Ammon's horn (tissue), 1 donor: ENCODE measurements at places on chromosomes 13 and 19.

DNA sequence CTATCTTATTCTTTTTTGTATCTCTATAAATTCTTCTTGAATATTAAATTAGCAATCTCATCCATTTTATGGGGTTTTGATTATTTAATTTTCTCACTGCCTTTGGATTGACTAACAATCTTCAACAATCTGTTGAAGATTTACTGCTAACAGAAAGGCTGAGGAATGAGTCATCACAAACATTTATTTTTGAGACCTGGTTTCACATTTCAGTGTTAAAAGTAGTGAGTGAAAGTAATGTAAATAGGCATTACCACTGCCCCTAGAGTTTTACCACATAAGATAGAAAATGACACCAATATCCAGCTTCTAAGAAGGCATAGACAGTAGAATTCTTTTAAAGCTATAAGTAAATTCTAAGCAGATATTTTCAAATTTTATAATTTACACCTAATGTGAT, 472.8 kb downstream of the OLFM4 start:
- DNase-seq = no peak

DNA sequence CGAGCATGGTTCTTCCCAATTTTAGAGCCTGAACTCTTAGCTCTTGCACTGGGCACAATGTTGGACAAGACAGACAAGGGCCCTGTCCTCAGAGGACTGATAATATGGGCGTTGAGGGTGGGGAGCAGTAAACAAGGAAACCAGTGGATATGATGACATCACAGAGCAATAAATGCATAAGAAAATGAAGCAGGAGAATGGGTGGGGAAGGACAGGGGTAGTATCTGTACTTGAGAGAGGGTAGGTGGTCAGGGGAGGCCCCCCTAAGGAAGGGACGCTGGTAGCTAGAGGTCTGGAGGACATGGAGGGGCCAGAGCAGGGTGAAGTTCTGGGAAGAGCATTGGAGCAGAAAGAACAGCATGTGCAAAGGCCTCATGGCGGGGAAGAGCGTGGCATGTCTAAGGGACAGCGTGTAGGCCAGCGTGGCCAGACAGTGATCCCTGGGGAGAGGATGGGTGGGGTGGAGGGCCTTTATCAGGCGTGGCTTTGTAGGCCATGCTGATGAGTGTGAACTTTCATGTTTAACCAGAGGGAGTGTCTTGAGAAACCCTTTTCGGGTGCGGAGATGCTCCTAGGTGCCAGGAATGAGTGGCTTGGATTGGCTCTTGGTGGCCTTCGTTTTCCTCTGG, 15.1 kb upstream of the ZNF536 start:
- no peak for DNase-seq

DNA sequence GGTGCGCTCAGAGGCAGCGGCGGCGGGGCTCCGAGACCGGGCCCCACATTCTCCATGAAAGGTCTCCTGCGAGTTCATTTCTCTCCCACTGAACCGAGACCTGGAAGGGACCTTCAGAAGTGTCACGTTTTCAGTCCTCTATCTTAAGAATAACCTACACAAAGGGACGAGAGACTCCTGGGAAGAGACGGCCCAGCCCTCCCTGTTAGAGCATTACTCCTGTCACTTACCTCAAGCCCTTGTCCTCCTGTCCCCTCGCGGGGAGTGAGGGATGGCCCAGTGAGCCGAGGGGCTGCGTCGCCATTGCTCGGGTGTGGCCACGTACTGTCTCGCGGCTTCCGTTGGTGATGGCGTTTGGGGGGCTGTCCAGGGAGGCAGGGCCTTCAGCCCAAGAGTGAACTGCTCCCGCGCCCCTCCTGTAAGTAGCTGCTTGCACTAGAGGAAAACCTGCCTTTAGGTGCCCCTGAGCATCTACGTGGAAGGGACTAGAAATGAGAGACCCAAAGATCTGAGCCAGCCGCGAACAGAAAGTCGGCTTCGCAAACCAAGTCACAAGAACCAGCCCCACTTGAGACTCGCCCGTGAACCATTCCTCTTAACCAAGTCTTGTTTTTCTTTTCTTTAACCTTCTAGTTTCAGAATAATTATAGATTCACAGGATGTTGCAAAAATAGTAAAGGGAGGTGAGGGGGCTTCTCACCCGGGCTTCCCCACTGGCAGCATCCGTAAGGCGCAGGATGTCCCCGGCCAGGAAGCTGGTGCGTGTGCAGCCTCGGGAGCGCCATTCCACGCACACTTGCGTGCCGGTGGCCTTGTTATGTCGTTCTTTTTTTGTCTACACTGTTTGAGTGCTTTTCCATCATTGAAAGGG, 21.1 kb upstream of the NDUFS7 start:
- DNase-seq = no peak

GRCh38 chr19:33679696-33680095, 57.9 kb downstream of the CHST8 start:
- no peak for DNase-seq

GRCh38 chr13:49271264-49271663, 23.5 kb downstream of the CDADC1 start:
- no peak for DNase-seq

DNA sequence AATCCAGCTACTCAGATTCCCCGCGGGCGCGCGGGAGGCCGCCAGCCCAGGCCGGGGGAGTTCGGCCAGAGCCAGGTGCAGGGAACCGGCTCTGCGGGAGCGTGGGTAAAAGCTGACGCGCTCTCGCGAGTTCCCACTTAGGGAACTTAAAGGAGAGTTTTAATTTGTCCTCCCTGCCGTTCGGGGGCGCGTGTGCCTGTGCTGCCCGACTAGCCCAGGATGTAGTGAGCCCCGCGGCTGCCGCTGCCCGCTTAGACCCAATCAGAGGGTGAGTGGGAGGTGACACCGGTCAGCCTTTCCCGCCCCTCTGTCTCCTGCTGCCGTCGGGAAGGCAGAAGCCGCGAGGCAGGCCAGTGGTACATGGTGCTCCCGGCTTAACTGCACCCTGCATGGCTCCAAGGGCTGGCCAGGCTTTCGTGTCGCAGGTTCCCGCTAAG, 36.0 kb upstream of the NEK3 start:
- DNase-seq = peak; percentile 76

DNA sequence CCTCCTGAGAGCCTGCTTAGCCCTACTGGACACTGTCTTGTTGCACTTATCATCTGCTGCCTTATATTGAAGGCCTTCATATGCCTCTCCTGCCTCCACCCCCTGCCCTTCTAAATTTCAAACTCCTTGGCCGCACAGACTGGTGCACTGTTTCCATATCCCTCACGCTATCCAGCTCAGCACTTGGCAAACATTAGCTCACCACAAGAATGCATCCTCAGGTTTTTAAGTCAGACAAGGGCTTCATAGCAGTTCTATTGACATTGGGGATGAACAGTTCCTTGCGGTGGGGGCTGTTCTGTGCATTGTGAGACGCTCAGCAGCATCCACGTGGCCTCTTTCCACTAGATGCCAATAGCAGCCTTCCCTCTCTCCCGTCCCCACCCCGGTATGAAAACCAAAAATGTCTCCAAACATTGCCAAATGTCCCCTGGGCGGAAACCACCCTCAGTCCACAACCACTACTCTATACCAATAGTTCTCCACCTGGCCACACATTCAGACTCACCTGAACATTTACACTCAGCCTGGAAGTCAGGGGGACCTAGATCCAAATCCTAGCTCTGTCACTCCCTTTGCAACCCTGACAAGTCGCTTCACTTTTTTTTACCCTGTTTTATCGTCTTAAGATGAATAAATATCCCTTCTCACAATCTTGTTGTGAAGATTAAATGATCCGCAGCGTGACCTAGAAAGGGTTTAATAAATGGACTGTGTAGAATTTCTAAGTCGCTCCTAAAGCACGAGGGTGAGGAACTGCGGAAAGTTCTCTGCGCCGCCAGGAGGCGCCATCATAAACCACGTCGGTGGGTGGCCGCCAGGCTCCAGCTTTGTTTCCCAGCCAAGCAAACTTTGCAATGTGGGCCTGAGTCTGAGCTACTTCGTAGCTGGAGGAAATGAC, 3.6 kb upstream of the CEACAM3 start:
- DNase-seq = peak; percentile 22

DNA sequence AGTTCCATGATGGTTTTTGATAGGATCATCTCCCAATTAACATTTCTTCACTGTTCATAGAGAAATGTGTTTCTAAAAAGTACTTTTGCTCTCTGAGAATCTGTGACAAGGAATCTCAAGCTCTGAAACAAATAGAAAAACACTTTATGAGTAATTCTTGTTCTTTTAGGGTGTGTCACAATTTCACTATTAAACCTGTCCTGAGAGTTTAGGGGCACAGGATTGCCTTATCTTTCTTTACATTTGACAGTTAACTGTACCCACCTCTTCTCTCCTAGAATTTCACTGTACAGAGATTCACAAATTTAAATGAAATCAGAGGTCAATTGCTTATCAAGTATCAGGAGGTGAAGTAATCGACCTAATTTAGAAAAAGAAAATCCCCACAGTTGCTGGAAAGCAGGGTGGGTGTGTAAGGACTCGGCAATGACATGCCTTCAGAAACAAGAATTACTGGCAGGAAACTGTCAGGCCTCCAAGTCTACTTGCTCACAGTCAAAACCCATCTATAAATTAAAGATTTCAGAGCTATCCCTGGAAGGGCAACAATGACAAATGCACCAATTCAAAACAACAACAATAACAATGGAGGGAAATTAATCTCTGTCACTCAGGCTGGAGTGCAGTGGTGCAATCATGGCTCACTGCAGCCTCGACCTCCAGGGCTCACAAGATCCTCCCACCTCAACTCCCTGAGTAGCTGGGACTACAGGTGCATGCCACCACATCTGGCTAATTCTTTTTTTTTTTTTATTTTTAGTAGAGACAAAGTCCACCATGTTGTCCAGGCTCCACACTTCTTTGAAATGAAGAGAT, 250.2 kb downstream of the ABCC4 start:
- DNase-seq = no peak

DNA sequence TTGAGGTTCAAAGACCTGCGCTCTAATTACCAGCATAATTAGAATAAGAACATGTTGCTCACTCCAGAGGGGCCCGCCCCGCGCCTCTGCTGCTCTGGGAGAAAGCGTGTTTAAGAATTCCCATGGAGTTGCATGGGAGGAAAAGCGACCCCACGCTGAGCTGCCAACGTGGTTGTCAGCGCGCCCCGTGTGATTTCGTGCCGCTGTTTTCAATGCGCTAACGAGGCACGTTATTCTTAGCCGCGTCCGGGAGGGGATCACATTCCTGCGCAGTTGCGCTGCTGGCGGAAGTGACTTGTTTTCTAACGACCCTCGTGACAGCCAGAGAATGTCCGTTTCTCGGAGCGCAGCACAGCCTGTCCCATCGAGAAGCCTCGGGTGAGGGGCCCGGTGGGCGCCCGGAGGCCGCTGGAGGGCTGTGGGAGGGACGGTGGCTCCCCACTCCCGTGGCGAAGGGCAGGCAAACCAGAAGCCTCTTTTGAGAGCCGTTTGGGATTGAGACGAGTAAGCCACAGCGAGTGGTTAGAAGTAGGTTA, 173.8 kb upstream of the SOX1 start:
- DNase-seq = peak; percentile 33

GRCh38 chr13:43916828-43917227, 37.1 kb downstream of the LACC1 start:
- no peak for DNase-seq

DNA sequence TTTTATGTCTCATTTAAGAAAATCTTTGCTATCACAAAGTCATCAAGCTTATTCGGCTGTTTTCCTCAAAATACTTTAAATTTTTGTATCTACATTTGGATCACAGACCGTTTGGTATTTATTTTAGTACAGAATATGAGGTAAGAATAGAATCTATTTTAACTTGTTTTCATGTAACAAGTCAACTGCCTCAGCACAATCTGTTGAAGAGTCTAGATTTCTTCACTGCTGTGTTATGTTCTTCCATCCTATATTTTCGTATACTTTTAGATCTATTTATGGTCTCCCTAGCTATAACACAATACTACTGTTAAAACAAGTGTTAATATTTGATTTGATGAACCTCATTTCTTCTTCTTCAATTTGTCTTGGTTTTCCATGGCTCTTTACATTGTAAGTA, 61.6 kb upstream of the SGCG start:
- DNase-seq = no peak

GRCh38 chr13:113931841-113932459, 41.9 kb downstream of the C13orf46 start:
- no peak for DNase-seq

GRCh38 chr13:60707878-60708277, 310.9 kb downstream of the TDRD3 start:
- DNase-seq = no peak

GRCh38 chr19:5588441-5588840, 20.7 kb upstream of the TINCR start:
- DNase-seq = peak; percentile 48

GRCh38 chr19:36837906-36838783, at the start of gene ZNF790:
ZNF790 (minus strand) TSS chr19:36838387; CDS start chr19:36825619, 12,768 bp downstream.
- peak; percentile 93 for DNase-seq

DNA sequence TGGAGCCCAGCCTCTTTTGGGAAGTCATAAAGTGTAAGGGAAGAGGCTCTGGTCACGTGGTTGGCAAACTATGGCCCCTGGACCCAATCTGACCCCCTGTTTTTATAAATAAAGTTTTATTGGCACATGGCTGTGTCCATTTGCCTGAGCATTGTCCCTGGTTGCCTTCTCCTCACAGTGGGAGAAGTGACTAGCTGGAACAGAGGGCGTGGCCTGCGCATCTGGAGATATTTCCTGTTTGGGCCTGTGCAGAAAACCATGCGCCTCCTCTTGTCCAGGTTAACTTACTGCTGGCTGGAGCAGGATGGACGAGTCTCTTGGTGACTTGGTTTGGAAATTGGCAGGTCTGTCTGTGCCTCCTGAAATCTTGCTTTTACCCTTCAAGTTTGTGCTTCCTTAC, 48.3 kb downstream of the KDM4B start:
- no peak for DNase-seq

DNA sequence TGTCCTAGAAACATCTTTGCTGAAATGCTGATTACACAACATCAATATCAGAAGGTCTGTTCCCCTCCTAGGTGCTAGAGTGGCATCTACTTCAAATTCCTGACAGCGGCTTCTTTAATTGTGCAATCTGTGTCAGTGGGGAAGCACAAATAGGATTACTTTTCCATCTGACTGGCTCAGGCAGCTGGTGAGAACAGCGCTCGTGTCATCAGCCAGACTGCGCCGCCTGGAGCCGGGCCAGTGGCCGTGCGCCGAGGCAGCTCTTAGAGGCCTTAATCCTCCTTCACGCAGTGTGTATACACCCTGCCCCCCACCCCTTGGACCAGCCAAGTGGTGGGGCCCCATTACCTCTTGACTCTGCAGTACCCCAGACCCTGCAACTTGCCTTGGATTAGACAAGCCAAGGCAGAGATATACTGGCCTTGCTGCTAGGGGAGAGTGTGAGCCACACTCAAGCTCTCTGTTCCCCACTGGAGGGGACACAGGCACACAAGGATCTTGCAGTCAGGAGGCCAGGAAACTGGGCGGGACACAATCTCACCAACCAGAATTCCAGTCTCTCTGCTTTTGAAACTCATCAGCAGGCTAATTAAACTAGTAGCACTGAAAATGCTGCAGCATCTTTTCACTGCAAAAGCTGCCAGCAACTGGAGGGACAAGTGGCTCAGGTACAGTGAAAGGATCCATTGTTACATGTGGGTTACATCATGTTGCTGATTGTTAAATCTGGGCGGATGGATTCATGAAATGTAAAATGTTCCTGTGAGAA, 48.9 kb upstream of the EPHX3 start:
- DNase-seq = peak; percentile 90

DNA sequence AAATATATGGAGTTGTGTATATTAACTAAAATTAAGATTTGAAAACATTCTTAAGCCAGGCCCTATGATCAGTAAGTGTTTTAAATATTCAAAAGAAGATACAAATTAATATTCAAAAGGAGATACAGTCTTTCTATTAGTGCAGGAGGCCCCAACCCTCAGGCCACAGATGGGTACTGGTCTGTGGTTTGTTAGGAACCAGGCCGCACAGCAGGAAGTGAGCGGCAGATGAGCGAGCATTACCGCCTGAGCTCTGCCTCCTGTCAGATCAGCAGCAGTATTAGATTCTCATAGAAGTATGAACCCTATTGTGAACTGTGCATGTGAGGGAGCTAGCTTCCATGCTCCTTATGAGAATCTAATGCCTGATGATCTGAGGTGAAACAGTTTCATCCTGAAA, 232.9 kb downstream of the FOXO1 start:
- DNase-seq = no peak
